Tibial nerve (tissue), 4 donors: ENCODE measurements at places on chromosomes 2 and 18. TPM values are rescaled to one million over a fixed set of nuclear protein-coding genes. Genes with fewer than 3 reads are reported as not detected.

Gene SYT4
- not detected for total RNA-seq

Gene SMAD7
- total RNA-seq: 56.8 TPM

Gene HES6
- total RNA-seq: 18.6 TPM

Gene GPBAR1
- 4.6 TPM for total RNA-seq

Gene USP34
- total RNA-seq: 114 TPM

GRCh38 chr2:18578033-18578432 is 11.3 kb downstream of the NT5C1B start:
- DNase-seq: no peak

Gene MAL
- total RNA-seq: 154 TPM

DNA sequence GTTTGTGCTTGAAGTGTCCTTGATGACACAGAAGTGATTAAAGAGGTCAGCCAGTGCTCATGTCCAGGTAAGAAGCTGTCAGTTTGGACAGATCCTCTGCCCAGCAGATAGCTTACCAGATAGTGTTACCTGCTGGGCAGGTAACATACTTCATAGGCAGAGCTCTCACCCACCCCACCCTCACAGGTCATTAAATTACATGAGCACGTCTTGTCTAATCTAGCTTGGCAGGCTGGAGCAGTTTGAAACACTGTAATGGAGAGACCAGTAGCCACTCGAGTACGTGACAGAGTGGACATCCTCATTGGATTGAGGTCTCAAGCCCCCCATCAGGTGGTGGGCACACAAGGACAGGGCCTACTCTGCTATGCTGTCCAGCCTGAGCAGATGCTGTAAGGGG is 27.1 kb downstream of the TTC32 start:
- no peak for DNase-seq

GRCh38 chr2:54122171-54122935 is 6.9 kb downstream of the ACYP2 start:
- DNase-seq: no peak

Gene TTN
- 4.7 TPM for total RNA-seq

DNA sequence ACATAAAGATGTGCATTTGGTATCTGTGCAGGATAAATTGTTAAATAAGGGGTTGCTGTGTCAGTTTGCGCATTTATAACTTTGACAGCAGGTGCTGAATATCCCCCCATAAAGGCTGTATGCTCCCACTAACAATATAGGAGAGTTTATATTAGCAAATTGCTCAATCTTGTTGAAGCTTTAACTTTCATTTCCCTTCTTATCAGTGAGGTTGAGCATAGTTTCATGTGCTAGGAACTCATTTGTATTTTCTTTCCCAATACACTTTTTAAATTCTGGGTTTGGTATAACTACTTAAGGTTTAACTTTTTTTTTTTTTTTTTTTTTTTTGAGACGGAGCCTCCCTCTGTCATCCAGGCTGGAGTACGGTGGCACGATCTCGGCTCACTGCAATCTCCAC is 89.0 kb downstream of the FAM117B start:
- no peak for DNase-seq

- no peak for DNase-seq
These were observed 86.5 kb upstream of the TTC39C start for GRCh38 chr18:23927821-23928746.

Gene RND3
- 24.3 TPM for total RNA-seq

DNA sequence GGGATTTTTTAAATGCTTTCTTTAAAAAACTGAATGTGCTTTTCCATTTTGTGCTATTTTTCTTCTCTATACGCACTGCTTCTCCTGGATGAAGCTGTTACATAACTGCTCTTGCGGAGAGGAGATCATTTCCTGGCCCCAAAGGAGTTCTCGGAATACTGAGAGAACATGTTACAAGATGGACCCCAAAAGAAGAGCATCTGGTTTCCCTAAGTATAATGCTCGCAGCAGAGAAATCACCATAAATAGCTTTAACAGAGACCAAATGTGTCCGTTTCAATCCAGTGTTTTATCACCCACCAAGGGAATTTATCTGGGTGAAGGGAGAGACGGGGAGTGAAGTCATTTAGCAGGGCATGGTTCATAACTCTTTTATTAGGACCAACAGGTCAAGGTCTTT is 80.1 kb downstream of the RBM43 start:
- no peak for DNase-seq

DNA sequence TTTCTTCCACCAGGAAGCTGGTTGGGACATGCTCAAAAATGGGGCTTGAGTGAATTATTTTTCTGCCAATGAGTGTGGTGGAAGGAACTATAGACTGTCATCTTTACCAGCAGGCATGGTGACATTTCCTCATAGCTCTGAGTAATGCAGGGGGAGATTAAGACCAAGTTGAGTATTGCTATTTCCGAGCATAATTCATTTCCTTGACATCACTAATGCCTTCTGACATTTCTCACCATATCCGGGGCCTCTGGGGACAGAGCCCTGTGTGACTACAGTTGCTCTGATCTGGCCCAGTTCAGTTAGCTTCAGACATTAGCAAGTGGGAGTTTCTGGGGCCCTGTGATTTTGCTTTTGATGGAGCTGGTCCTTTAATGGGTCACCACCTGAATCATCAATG is 410.4 kb downstream of the MEIS1 start:
- no peak for DNase-seq

DNA sequence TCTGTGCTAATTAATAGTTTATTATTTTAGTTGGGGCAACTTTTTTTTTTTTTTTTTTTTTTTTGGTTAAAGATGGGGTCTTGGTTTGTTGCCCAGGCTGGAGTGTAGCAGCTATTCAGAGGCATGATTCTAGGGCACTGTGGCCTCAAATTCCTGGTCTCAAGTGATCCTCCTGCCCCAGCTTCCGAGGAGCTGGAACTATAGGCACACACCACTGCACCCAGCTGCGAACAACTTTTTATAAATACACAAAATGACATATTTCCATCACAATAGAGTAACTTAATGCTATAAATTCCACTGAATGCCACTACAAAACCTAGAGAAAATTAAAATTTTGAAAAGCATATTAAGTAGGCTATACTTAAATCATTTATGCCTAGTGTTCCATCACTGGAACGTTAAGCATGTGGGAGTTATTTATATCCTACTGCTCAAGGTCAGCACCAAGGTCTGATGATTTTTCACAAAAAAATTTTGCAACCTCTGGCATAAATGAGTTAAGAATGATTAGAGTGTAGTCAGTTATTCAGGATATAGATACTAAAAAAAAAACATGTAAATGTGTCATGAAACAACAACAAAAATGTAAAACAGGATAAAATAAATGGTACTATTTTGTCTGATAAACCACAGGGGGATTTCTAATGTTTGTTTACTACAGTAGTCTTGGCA is 46.8 kb downstream of the GFPT1 start:
- no peak for DNase-seq

DNA sequence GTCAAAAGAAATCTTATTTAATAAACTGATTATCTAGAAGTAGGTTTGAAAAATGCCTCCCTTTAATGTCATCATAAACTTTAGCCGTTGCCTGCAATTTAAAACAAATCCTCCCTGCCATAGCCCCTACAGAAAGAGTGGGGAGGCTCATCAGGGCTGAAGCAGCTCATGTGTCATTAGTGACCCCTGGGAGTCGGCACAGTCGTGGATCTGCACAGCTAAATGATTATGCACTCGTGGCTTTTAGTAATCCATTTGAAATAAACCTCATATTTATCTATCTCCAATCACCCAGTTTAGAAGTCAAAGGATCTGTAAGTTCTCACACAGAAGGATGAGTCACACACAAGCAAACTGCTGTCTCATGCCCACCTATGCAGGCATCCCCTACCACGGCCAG is 277.3 kb downstream of the SS18 start:
- no peak for DNase-seq

Gene EFHD1
- 46.7 TPM for total RNA-seq

Gene KCNIP3
- 61.2 TPM for total RNA-seq

Gene RGPD5
- 57.3 TPM for total RNA-seq

GRCh38 chr2:241095594-241096290 is 6.3 kb downstream of the MTERF4 start:
- no peak for DNase-seq

DNA sequence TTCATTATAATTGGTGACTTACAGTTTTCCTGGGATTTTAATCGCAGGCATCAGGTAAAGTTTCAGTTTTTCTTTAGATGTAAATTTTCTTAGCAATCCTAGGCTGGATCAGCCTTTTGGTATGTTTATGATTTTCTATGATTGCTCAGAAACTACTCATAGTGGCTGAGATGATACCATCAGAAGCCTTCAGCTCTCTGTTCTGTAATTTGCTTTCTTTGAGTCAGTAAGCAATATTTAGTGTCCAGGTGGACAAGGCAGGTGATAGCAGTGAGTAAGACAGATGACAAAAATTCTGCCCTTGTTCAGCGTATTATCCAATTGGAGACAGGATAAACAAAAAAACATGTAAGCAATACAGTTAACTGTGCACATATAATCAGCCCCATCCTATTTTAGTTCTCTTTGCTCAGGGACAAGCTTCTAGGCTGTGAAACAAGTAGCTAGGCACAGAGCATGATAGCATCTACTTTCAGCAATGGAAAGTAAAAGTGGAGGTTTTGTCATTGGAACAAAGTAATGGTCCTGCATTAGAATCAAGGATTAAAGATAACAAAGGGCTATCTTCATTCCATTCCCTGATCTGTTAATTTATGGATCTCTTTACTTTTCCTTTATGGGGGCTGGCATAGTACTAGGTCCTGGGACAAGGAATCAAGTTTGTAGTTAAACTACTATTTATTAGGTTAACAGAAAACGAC is 100.8 kb downstream of the EPC2 start:
- DNase-seq: no peak

DNA sequence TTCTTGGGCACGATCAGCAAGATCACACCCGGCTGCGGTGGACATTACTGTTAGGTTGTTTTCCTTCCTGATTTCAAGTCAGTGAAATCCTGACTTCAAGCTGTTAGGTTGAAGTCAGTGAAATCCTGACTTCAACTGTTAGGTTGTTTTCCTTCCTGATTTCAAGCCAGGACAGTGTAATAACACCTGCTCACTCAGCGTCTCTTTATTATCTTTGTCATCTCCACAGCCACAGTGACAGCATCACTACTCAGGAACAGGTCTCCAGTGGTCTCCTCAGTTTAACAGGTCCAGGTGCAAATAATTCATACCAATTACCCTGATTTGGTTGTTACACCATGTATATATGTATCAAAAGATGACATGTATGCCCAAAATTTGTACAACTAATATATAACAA is 208.1 kb upstream of the REG3G start:
- no peak for DNase-seq

DNA sequence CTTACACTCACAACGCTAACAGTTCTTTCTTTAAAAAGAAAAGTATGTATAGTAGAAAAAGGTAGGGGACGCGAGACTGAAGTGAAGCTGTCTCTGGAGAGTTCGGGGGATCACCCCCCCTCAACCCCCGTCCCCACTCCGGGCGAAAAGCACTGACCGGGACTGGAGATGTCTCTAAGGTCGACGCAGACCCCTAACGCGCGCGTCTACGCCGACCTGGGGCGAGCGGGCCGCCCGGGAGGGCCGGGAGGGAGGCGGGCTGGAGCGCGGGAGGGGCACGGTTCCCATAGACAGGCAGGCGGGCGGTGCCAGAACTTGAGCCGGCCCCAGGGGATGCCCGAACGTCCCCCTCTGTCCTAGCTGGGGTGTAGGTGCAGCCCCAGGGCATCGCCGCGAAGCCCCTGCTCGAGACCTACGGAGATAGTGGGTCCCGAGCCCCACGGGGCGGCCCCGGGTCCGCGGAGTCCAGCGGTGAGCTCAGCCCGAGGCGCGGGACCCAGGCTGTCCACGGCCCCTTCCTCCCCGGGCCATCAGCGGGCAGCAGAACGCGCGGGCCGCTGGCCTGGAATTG is 82.2 kb downstream of the CHRNA1 start:
- no peak for DNase-seq

Gene CCT4
- 58.4 TPM for total RNA-seq

GRCh38 chr2:238449909-238450417 is 23.2 kb downstream of the ASB1 start:
- peak; percentile 69 for DNase-seq

Gene CD8B2
- total RNA-seq: not detected

GRCh38 chr2:199230091-199230490 is 227.6 kb downstream of the SATB2 start:
- DNase-seq: no peak

Gene C2orf42
- 18.6 TPM for total RNA-seq

DNA sequence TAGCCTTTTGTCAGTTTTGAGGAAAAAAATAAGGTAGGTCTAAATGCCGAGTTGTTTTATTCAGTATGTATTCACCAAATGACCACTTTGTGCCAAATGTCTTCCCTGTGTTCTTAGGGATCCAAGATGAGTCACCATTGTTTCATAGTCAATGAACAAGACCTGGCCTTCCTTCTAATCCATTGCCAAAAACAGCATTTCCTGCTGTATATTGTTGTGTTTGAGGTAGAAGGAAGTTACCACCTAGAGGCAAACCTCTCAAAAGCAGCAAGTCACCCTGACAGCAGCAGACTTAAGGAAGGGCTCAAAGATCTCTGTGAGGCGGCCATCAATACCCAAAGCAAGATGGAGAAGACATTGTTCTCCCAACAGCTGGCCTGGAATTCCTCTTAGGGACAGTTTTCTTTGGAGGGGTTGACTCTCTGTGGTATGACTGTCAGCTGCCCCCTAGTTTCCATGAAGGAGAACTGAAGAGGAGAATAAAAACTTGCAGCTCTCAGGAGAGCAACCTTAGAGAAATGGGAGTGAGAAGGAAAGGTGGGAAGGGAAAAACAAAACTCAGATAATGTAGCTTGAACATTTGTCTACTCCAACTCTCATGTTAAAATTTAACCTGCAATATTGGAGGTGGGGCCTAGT is 328.3 kb downstream of the LRATD1 start:
- no peak for DNase-seq

Gene POMC
- 8.6 TPM for total RNA-seq

Gene GALNT5
- not detected for total RNA-seq

- DNase-seq: no peak
These were observed 10.3 kb downstream of the DNAH6 start for GRCh38 chr2:84526562-84526961.

Gene NHEJ1
- total RNA-seq: 12.9 TPM

DNA sequence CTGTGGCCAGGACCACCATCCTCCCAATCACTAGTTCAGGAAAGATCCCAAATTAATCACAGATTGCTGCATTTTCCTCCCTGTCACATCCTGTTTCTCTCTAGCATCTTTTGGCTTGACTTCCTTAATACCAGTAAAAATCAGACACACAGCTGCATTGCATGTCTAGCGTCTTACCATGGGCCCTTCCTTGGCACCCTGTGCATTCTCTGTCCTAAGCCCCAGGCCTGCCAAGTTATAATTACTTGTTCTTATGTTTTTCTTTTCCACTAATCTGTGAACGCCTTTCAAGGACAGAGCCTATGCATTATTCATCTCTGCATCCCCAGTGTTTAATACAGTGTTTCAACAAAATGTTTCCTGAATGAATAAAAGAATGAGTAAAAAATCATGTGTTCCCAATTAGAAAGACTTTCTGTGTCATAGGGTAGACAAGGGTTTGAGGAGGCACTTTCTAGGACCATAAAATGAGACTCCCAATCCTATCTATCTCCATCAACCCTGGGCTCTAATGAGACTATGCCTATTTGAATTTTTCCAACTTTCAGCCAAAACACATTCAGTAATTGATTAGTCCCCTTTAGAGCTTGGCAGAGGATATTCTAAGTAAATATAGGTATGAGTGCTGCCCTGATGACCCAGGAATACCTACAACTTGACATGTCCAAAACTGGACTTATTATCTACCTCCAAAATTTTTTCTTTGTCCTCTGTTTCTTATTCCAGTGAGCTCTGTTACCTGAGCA is 10.3 kb upstream of the NT5C1B start:
- no peak for DNase-seq
